ENCODE measurements at places on chromosomes 2 and 18.

DNA sequence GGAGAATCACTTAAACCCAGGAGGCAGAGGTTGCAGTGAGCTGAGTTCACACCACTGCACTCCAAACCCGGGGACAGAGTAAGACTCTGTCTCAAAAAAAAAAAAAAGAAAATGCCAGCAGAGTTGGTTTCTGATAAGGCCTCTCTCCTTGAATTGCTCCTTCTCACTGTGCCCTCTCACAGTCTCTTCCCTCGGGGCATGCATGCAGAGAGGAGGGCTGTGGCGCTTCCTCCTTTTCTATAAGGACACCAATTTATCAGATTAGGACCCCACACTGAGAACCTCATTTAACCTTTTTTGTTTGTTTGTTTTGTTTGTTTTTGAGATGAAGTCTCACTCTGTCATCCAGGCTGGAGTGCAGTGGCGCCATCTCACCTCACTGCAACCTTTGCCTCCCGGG, 110.5 kb downstream of the ZFP36L2 start:
- DNase-seq = no peak

GRCh38 chr2:179622112-179622511, 239.3 kb downstream of the ZNF385B start:
- DNase-seq = no peak

GRCh38 chr2:979069-979928, 28.6 kb downstream of the SNTG2 start:
- no peak for DNase-seq

DNA sequence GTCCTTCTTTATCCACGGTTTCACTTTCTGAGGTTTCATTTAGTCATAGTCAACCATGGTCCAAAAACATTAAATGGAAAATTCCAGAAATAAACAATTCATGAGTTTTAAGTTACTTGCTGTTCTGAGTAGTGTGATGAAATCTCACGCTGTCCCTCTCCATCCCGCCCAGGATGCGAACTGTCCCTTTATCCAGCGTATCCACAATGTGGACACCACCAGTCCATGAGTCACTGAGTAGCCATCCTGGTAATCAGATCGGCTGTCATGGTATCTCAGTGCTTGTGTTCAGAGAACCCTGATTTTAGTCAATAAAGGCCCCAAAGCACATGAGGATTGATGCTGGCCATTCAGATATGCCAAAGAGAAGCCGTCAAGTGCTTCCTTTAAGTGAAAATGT, 3.7 kb downstream of the SP140L start:
- no peak for DNase-seq

GRCh38 chr2:159175182-159175581, 111.3 kb downstream of the WDSUB1 start:
- DNase-seq = peak; percentile 5

- DNase-seq = no peak
Measured at GRCh38 chr2:144156736-144157640, 362.9 kb downstream of the ZEB2 start.

GRCh38 chr2:136189221-136189782, 71.4 kb upstream of the CXCR4 start:
- DNase-seq = no peak

DNA sequence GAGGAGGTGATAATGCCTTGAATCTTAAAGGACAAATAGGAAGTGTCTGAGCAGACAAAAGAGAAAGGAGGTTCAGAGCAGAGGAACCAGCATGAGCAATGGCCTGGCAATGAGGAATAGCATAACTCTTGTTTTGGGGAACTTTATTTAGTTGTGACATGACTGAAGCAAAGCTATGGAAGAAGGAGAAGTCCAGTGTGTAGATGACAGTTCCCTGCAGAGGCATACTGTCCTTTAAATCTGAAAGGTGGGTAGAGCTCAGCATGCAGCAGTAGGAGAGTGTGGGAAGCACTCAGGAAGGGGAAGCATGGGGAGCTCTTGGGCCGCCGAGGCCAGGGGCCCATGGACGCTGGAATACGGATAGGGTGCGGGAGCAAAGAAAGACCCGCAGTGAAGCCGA, 173.8 kb downstream of the SEPTIN10 start:
- no peak for DNase-seq

GRCh38 chr2:229725716-229726574, 11.6 kb upstream of the DNER start:
- DNase-seq = no peak

All from CD4-positive, alpha-beta T cell treated with Interleukin-1 beta for 1 hour (primary cell).